SJSA1 (cell line): ENCODE measurements at places on chromosomes 6 and 20.
A peak's percentile ranks its signal among the peaks of the same experiment; 100 is the strongest.

DNA sequence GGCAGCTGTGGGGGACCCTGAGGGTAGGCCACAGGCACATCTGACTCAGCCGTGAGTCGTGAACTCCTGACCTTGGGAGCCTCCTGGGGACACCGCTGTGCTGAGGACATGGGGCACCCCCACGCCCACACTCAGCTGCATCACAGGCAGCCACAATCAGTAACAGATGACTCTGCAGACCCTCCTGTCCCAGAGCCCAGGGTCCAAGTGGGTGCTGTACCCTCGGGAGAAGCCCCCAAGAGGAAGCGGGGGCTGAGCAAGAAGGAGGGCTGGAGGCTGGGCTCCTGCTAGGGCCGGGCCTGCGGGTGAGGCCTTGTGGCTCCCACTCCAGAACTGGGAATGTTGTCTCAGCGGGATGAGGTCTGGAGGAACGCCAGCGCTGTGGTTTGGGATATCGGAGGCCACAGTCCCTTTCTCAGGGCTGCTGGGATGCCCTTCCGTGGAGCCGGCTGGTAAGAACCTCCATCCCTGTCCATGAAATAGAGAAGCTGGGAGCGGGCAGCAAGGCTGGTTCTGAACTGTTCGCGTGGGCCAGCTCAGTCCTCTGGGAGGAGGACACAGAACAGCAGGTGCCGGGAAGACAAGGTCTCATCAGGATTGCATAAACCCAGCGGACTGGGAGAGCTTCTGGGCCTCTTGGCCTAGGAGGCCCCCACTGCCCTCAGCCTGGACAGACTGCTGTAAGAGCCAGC lies 3.1 kb upstream of the LAMA5 start:
- peak; percentile 91 for DNase-seq

DNA sequence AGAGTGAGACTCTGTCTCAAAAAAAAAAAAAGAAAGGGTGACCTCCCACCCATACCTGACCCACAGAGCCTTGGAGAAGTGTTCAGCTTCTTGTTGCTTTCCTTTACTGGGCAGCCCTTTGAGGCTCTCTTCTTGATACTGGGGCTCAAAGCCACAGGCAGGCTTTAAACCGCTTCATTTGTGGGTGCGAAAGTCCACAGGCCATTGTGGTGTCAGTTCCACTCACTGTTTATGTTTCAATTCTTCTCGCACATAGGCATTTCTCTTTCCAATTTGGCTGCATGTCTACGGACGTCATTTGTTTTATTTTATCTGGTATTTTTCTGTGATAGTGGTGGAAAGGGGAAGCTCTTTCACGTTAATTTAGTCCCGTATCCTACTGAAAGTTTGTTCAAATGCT lies 34.6 kb downstream of the PPARD start:
- peak; percentile 84 for DNase-seq

GRCh38 chr20:51628533-51629398 lies 86.2 kb upstream of the NFATC2 start:
- no peak for DNase-seq

- no peak for DNase-seq
Measured at GRCh38 chr6:29917857-29918256, 24.5 kb upstream of the HLA-A start.

- no peak for DNase-seq
Measured at GRCh38 chr6:11804701-11805100, 26.1 kb upstream of the ADTRP start.

DNA sequence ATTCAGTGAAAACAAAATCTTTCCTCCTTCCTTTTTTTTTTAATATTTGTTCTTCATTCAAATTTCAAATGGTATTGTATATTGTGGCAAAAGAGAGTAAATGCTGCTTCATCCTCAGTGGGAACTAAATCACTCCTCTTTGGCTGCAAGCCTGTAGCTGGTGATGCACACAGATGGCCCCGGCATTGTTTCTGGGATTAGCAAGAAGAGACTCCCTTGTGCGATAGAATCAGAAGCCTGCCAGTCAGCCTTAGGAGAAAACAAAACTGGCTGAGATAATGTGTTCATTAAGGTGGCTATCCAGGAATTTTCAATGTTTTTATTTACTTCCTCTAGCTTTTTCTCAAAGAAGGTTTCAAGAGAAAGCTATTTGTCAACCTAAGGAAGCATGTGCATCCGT lies 20.7 kb upstream of the ELOVL2 start:
- no peak for DNase-seq

DNA sequence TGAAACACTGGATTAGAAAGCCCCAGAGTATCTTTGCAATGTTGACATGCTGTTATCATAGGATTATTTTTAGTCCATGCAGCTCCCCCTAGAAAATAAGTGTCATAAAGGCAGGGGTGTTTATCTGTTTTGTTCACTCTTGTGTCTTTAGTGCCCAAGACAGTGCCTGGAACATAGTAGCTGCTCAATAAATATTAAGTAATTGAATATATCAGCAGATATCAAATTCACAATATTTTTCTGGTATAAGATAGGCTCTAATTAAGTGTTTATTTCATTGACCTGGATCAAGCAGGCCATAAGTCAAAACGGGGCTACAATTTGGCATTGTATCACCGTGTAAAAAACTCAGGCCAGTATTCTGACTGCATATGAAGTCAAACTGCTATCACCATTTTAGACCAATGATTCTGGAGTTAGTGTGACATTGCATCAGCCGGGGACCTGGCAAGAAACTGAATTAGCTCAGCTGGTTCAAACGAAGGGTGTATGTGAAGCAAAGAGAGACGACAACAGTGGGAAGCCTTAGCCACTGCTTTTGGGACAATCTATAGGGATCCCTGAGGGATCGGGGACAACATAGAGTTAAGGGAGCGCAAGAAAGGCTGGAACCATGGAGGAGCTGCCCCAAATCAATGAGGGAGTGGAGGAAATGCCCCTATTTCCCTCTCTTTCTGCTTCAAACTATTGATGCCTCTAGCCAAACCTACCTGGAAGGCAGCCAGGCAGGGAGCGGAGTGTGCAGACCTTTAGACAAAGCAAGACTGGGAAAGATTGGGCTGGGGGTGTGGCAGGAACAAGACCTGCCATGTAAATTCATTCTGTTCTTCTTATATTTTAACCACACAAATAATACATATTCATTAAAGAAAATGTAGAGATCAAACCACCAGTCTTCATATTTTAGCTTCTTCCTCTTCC lies 112.2 kb downstream of the PLEKHG1 start:
- no peak for DNase-seq

DNA sequence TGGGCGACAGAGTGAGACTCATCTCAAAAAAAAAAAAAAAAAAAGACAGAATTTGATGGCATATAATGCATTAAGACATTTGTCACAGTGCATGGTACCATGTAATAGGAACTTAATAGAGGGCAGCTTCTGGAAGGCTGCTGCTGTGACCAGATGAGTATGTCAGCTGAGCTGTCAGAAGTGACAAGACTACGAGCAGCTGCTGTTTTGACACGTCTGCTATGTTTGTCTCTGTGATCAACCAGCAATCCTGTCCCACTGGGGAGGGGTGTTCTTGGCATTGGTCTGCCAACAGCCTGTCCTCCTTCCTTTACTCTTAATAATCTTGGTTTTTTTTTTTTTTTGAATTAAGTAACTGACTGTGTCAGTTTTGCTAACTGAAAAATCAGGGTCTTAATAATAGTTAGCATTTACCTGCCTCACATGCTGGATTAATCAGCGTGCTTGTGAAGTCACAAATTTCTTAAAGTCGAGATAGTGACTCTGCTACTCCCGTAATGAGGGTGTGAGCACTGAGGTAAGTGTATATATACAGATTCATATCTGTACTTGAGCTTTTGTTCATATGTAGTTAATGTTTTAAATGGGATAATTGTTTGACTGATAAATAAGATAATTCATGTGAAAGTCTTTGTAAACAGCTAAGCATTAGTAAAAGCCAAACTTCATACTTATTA lies 152.4 kb downstream of the BMP2 start:
- DNase-seq = no peak

DNA sequence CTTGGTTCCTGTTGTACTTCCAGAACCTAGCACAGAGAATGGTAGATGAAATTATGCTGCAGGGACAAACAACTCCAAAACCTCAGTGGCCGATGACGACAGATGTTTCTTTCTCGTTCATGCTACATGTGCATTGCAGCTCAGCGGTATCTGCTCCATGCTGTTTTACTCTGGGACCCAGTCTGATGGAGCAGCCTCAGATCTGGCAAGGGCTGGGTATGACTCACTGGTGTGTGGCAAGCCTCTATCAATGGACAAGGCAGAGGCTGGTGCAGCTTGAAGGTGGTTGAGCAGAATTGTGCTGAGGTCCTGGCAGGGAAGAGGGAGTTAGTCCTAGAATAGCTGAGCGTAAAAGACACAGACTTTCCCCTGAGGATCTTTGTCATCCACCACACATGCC lies 10.3 kb upstream of the BLCAP start:
- DNase-seq = peak; percentile 46

- DNase-seq = no peak
Measured at GRCh38 chr20:38651562-38651961, 50.0 kb downstream of the ARHGAP40 start.

DNA sequence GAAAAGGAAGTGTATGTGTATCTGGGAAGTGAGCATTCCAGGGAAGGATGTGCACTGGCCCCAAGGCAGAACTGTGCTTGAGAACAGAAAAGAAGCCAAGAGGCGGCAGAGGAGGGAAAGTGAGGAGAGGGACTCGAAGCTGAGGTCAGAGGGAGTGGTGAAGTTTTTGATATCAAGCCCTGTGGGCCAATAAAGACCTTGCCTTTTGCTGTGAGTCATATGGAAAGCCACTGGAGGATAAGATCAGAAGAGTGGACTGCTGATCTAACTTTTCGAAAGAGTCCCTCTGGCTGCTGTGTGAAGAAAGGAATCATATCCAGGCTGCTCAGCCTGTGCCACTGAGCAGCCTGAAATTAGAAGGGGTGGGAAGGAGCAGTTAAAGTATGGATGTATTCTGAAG lies 99.4 kb downstream of the EYA4 start:
- no peak for DNase-seq
